ENCODE measurements at places on chromosomes 3 and 15.

GRCh38 chr3:196051282-196052076 is 30.4 kb downstream of the TFRC start:
- H3K4me1 ChIP-seq = no peaks in the 10 kb centered on the region
- H3K4me3 ChIP-seq = no peak overlapping the region
- no peaks in the 10 kb centered on the region for H3K27me3 ChIP-seq
- DNase-seq = no peak
- no peak overlapping the region for H3K27ac ChIP-seq

- no peaks in the 10 kb centered on the region for H3K36me3 ChIP-seq
- DNase-seq = no peak
- no peaks in the 10 kb centered on the region for H3K27me3 ChIP-seq
- H3K4me3 ChIP-seq = no peak overlapping the region
- H3K4me1 ChIP-seq = no peaks in the 10 kb centered on the region
Measured at GRCh38 chr3:23325466-23326065, 122.4 kb downstream of the UBE2E2 start.

DNA sequence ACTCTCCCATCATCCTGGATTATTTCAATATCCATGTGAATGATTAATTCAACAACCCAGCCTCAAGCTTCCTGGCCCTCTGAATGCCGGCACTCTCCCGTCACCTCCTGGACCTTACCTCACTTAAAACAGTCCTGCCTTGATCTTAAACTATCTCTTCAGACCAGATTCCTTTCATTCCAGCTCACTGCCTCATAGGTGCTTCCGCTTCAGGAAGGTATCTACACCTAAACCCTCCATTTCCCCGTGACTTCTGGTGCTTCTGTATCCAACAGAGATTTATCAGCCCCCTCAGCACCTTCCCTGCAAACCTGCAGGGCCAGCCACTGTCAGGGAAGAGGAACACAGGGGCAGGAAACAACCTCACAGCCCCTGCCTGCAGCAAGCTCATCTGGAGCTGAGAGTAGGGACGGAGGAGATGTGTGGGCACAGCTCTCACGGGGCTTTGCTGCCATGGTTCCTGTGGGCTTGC is 98.9 kb upstream of the TJP1 start:
- H3K36me3 ChIP-seq = no peaks in the 10 kb centered on the region
- no peaks in the 10 kb centered on the region for H3K27me3 ChIP-seq
- DNase-seq = no peak
- peaks cover 45% of the 10 kb centered on the region for H3K4me1 ChIP-seq
- peak overlapping the region; percentile 47 for H3K27ac ChIP-seq

GRCh38 chr15:32642667-32643435 is 1.3 kb downstream of the SCG5 start:
- DNase-seq = no peak
- H3K4me1 ChIP-seq = peaks cover 7% of the 10 kb centered on the region
- H3K4me3 ChIP-seq = no peak overlapping the region
- no peaks in the 10 kb centered on the region for H3K36me3 ChIP-seq

- no peaks in the 10 kb centered on the region for H3K27me3 ChIP-seq
- no peaks in the 10 kb centered on the region for H3K4me1 ChIP-seq
- DNase-seq = no peak
- H3K4me3 ChIP-seq = no peak overlapping the region
Measured at GRCh38 chr3:195334967-195335366, 64.0 kb upstream of the XXYLT1 start.

DNA sequence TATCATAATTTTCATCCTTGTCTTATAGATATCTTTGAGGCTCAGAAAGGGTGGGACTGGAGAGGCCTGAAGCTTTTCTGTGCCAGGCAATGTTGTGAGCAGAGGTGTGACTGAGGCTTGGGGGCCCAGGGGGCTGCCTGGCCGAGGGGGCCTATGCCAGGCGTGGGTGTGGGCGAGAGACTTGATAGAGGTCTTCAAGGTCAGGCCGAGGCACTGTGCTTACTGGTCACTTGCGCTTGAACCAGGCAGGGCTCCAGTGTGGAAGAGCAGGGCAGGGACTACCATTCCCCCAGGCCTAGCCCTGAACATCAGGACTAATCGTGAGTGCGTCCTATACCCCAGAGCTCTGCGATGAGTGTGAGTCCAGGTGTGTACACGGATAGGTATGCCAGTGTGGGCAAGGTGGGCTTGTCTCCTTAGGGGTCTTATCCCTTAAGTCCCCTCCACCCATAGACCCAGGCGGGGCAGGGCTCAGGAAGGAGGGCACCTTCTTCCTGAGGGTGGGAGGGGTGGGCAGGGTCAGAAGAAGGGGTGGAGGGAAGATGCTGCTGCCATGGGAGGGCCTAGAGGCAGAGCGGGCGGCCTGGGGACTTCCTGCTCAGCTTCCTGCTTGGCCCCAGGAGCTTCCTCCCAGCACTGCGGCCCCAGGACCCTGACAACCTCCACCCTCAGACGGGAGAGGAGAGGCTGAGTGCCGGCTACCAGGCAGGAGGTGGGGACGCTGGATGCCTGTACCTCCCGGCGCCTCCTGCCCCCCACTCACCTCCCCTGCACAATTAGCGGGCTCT is 84.7 kb downstream of the LINGO1 start:
- no peak for DNase-seq
- H3K36me3 ChIP-seq = no peaks in the 10 kb centered on the region
- H3K27me3 ChIP-seq = peaks cover 13% of the 10 kb centered on the region
- peaks cover 8% of the 10 kb centered on the region for H3K4me1 ChIP-seq
- H3K27ac ChIP-seq = no peak overlapping the region

DNA sequence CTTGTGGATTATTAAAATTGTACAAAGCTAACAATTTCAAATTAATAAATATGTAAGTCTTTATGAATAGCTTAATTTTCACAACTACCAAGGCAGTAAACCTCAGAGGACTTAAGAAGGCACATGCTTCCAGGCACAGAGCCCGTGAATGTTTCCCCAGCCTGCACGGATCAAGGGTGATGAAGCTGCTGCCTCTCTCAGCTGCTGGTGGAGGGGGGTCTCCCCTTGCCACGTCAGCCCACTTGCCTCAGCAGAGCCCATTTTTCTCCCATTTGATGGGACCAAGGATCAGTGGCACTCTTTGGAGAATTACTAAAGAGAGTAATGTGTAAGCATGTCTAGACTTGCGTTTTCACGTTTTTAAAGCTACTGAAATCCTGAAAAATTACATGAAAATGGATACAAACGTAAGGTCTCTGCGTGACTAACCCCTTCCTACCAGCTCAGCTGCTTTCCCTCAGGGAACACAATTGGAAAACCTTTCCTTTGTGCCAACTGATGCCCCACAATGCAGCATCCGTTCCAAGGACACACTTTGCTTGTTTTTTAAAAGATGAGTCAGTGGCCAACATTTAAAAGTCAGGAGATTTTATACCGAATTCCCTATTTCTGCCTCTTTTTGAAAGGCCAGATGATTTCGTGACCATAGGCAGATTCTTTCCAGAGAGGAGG is 494.1 kb downstream of the GABRG3 start:
- H3K36me3 ChIP-seq = no peaks in the 10 kb centered on the region
- DNase-seq = no peak
- peaks cover 9% of the 10 kb centered on the region for H3K4me1 ChIP-seq
- H3K4me3 ChIP-seq = no peak overlapping the region
- no peak overlapping the region for H3K27ac ChIP-seq
- no peaks in the 10 kb centered on the region for H3K27me3 ChIP-seq

- peaks cover 27% of the 10 kb centered on the region for H3K4me1 ChIP-seq
- DNase-seq = no peak
- no peak overlapping the region for H3K4me3 ChIP-seq
- H3K27me3 ChIP-seq = no peaks in the 10 kb centered on the region
- no peaks in the 10 kb centered on the region for H3K36me3 ChIP-seq
Measured at GRCh38 chr3:11716573-11717290, 73.0 kb upstream of the VGLL4 start.

GRCh38 chr3:14680716-14681115 is 5.8 kb downstream of the C3orf20 start:
- no peaks in the 10 kb centered on the region for H3K36me3 ChIP-seq
- H3K4me3 ChIP-seq = no peak overlapping the region
- no peak overlapping the region for H3K27ac ChIP-seq
- no peak for DNase-seq
- H3K27me3 ChIP-seq = no peaks in the 10 kb centered on the region

DNA sequence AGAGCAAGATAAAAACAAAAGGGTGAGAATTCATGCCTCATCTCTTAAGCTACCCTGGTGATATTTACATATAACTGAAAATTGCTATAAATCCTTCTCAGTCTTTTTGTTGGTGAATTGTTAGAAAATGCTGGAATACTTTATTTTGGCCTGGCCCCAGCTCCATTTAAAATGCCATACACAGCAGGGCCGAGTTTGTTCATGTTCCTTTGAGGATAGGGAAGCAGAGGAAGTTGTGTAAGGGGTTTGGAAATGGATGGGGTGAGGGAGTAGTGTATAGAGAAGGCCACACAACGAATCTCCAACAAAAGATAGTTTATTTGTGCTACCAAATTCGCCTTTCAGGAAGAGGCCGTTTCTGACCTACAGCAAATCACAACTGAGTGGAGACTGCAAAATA is 78.6 kb upstream of the ADAMTS9 start:
- H3K27me3 ChIP-seq = no peaks in the 10 kb centered on the region
- H3K27ac ChIP-seq = no peak overlapping the region
- H3K36me3 ChIP-seq = no peaks in the 10 kb centered on the region
- DNase-seq = no peak
- no peaks in the 10 kb centered on the region for H3K4me1 ChIP-seq

- H3K27me3 ChIP-seq = no peaks in the 10 kb centered on the region
- H3K36me3 ChIP-seq = no peaks in the 10 kb centered on the region
- DNase-seq = no peak
- no peaks in the 10 kb centered on the region for H3K4me1 ChIP-seq
Measured at GRCh38 chr15:60831540-60831939, 352.6 kb upstream of the ICE2 start.

GRCh38 chr3:138197058-138197457 is 10.0 kb downstream of the ARMC8 start:
- peaks cover 19% of the 10 kb centered on the region for H3K36me3 ChIP-seq
- DNase-seq = no peak
- no peaks in the 10 kb centered on the region for H3K4me1 ChIP-seq
- no peak overlapping the region for H3K27ac ChIP-seq
- no peaks in the 10 kb centered on the region for H3K27me3 ChIP-seq
- H3K4me3 ChIP-seq = no peak overlapping the region

- H3K4me3 ChIP-seq = no peak overlapping the region
- no peaks in the 10 kb centered on the region for H3K36me3 ChIP-seq
- no peak for DNase-seq
- H3K4me1 ChIP-seq = no peaks in the 10 kb centered on the region
- H3K27me3 ChIP-seq = no peaks in the 10 kb centered on the region
Measured at GRCh38 chr15:95106801-95107200, 875.4 kb downstream of the MCTP2 start.
